ENCODE measurements at places on chromosomes 12 and 14.

DNA sequence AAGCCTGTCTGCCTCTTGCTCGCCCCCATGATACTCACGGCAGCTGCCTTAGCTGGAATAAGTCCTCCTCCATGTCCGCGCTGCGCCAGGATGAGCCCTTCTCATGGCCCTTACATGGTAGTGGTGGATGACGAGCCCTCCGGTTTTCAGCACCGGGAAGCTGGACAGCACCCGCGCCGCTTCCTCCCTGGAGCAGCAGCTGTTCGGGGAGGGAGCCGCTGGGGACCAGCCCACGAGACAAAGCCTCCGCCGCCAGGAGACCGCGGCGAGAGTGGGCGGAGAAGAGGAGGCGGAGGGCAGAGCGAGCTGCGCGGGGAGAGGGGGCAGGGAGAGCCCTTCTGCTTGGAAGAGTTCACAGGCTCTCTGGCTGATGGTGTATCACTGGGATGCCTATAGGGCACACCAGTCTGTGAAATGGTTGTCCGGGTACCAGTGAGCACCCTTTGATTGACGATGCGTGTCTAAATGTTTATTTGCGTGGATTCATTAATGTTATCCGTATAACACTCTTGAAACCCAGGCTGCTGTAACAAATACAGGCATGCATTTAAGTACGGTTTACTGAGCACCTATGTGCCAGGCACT is at the start of gene SVOP:
TSS of gene SVOP (minus strand) at position 273 of the 585 bp plus-strand sequence. CDS start at position 73, 200 bp downstream.
- peak; percentile 3 for DNase-seq

- no peak for DNase-seq
Measured at GRCh38 chr12:52630008-52630500, 11.7 kb upstream of the KRT73 start.

DNA sequence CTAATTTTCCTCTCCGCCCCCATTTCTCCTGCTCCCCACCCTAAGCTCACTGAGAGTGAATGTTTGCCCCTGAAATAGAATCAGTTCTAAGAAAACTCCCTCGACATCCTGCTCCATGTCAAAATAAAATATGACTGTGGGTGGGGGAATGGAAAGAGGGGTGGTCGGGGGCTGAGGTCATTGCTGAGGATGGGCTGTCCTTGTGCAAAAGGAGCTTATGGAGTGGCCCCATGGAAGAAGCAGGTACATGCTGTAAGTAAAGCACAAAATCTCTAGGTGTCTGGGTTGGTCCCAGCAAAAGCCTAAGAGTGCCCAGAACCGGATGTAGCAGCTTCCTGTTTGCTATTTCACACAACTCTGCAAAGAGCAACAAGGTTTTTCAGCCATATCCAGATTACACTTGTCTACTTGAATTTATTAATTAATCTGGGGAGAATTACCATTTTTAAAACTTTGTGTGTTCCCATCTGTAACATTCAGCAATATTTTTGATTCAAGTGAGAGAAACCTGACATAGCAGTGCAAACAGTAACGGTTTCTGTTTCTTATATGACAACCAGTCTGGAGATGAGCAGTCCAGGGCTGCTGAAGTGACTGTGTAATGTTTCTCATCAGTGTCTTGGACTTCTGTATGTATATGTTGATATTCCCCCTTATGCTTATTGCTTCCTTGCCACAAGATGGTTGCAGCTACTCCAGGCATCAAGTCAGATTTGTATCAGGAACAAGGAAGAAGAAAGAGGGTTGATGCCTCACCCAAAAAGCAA is 40.4 kb upstream of the GZMB start:
- peak; percentile 58 for DNase-seq

- peak; percentile 44 for DNase-seq
Measured at GRCh38 chr14:63840981-63841380, 11.8 kb upstream of the SYNE2 start.

- no peak for DNase-seq
Measured at GRCh38 chr12:105492591-105493545, 162.4 kb downstream of the C12orf75 start.

GRCh38 chr12:39990122-39991101 is 115.5 kb downstream of the SLC2A13 start:
- DNase-seq: peak; percentile 47

DNA sequence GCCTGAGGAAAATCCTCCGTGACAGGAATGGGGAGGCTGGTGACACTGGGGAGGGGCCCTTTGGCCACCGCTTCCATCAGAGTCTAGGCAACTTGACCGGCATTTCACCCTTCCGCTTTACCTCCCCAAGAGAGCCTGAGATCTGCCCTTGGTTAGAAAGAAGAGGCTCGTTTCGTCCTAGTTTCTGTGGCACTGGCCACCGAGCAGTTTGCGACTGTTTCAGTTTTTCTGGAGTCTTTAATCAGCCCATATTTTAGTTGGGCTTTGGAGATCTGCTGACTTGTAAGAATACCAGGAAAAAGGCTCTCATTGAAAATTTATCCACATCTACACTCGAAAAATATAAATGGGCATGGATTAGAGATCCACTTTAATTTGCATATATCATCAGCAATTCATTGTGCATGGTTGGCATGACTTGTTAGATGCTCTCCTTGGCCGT is 414 bp upstream of the ANKS1B start:
- no peak for DNase-seq

- no peak for DNase-seq
Measured at GRCh38 chr12:104026841-104027599, 23.0 kb downstream of the GLT8D2 start.

GRCh38 chr14:65509842-65510241 is 97.3 kb downstream of the FUT8 start:
- DNase-seq: no peak

- DNase-seq: no peak
Measured at GRCh38 chr14:99800781-99801180, 7.6 kb downstream of the EML1 start.

- DNase-seq: peak; percentile 55
Measured at GRCh38 chr12:31965090-31965489, 5.9 kb downstream of the RESF1 start.

DNA sequence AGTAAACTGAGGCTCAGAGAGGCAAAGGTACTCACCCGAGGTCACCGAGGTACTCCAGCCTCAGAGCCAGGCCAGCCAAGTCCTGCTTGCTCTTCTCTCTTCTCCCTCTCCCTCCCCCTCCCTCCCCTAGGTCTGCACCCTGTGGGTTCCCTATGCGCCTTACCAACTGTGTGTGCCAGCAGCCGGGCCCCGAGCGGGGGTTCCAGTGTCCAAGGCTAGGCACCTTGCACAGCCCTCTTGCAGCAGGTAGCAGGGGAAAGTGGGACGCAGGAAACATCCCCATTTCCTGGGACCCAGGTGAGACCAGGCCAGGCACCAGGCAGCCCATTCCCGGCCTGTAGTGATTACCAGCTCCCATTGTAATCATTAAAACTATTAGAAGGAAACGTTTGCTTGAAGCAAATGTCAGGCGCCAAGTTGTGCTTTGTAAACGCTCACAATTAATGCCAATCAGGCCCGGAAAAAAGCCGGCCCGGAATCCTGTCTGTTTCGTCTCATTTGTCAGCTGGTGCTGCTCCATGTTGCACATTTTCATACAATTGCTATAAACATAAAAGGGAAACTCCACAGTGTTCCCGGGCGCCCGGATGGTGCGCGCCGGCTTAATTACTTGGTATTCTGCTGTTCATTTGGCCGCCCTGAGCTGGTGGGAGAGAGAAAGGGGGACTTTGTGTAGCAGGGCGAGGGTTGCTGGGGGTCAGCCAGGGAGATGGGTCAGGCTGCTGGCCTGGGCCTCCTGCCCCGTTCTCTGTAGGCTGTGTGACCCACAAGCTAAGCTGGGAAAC is 11.9 kb downstream of the FAM222A start:
- DNase-seq: no peak

- DNase-seq: no peak
Measured at GRCh38 chr12:66132408-66132807, 1.9 kb upstream of the LLPH start.

DNA sequence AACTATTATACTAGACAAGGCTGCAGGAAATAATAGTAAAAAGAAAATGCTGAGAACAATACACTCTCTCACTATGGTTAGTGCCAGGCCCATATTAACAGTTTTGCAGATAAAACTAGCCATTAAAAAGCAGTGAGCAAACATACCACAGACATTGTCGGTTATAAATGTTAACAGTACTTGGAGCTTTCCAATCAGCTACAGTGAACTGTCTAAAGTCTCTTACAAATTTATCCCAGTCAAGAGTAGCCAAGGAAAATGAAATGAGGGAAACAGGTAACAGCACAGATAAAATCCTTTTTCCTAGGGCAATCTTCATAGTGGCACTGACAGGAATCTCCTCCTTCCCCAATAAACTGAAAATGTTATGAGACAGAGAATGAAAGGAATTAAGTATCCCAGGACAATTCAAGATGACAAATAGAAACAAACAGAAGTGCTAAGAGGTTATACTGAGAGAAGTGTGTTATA is 30.8 kb downstream of the PAWR start:
- no peak for DNase-seq

DNA sequence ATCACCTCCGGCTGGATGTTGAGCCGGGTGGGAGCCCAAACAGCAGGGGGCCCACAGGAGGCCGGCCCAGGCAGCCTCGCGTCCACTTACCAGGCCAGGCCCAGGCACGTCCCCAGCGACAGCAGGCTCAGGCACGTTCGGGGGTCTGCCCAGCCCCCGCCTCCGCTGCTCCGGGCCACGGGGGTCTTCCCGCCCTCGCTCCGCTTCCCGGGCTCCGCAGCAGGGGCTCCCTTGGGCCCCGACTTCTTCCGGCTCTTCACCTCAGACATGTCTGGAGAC is 216 bp downstream of the IKBIP start:
- DNase-seq: no peak

GRCh38 chr12:91588874-91589454 is 406.3 kb upstream of the DCN start:
- no peak for DNase-seq

- DNase-seq: no peak
Measured at GRCh38 chr12:65960820-65961189, 136.5 kb downstream of the HMGA2 start.

GRCh38 chr14:68645371-68645770 is 147.5 kb downstream of the ZFP36L1 start:
- DNase-seq: no peak

GRCh38 chr14:38042322-38042721 is 165.4 kb upstream of the SSTR1 start:
- DNase-seq: no peak

GRCh38 chr12:53254816-53255545 is 13.1 kb upstream of the ESPL1 start:
- DNase-seq: no peak

GRCh38 chr14:55963295-55963694 is 154.9 kb upstream of the PELI2 start:
- no peak for DNase-seq

DNA sequence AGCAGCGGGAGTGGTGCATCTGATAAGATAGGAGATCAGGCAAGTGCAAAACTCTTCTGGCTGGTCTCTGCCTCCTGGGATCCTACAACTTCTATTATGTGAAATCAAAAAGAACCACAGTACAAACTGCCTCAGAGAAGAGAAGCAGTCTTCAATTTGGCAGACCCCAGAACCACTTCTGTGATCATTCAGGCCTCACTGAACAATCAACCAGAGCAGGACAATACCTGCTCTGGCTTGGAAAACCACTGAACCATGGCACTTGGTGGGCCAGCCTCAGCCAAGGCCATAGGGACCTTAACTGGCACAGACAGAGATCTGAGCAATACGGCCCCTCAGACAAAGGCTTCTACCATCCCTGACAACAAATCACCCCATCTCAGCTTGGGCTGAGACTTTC is 103.0 kb downstream of the NDUFA12 start:
- no peak for DNase-seq

DNA sequence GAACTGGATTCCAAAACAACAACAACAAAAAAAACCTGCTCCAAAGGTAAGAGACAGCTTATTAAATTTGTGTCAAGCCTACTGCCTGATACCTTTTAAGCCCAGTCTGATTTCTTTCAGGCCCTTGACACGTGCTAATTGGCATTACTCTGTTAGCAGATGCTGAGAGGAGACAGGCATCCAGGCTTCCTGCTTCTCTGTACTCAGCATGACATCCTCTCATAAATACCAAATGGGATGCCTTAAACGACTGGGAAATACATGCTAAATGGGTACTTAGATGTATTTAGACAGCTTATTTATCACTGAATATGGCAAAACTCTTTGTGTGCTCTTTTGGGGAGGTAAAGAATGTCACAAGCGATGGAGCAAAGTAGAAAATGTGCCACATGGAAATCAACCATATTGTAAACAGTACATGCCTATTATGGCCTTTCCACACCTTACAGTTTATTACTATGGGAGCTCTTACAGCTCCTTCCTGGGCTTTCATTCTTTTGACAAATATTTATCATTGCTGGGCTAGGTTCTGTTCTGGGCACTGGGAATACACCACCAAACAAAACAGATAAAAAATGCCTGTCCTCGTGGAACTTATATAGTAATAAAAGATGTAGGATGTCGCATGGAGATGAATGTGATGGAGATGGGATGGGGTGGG is 11.5 kb upstream of the PCED1B start:
- DNase-seq: no peak

DNA sequence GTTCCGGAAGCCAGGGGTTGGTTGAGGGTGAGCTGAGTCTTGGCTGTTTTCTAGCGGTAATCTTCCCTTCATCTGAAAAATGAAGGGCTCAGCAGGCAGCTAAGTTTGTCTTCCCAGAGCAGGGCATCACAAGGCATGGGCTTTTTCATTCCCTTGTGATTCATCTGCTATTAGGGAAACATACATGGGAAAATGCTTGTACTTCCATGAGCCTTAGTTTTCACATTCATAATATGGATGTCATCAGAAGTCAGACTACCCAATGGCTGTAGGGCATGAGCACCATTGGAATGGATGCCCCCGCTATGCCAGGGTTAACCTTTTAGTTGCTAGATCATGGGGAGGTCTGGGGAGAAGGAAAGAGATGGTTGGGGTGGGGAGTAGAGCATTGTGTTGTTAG is 18.7 kb downstream of the HELB start:
- DNase-seq: no peak

DNA sequence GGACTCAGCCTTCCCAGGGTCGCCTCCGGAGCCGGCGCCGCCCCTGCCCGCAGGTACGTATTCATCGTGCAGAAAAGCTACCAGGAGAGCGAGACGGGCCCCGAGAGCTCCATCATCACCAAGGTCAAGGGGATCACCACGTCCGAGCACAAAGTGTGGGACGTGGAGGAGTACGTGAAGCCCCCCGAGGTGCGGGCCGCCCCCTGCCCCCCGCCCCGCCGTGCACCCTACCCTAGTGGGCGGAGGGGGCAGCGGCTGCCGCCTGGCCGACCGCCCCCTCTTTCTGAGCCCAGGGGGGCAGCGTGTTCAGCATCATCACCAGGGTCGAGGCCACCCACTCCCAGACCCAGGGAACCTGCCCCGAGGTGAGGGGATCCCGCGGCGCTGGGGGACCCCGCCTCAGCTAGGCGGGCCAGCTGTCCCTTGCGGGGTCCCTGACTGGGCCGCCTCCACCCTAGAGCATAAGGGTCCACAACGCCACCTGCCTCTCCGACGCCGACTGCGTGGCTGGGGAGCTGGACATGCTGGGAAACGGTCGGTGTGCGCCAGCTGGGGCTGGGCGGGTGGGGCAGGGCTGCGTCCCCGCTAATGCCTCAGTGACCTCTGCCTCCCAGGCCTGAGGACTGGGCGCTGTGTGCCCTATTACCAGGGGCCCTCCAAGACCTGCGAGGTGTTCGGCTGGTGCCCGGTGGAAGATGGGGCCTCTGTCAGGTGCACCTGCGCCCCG is 973 bp downstream of the P2RX2 start:
- DNase-seq: no peak

- DNase-seq: peak; percentile 62
Measured at GRCh38 chr14:50045039-50045711, 71.2 kb downstream of the VCPKMT start.
